ENCODE measurements at places on chromosomes 4 and X.

- DNase-seq, result no peak
Measured at GRCh38 chr4:161604516-161605300, 559.1 kb downstream of the FSTL5 start.

DNA sequence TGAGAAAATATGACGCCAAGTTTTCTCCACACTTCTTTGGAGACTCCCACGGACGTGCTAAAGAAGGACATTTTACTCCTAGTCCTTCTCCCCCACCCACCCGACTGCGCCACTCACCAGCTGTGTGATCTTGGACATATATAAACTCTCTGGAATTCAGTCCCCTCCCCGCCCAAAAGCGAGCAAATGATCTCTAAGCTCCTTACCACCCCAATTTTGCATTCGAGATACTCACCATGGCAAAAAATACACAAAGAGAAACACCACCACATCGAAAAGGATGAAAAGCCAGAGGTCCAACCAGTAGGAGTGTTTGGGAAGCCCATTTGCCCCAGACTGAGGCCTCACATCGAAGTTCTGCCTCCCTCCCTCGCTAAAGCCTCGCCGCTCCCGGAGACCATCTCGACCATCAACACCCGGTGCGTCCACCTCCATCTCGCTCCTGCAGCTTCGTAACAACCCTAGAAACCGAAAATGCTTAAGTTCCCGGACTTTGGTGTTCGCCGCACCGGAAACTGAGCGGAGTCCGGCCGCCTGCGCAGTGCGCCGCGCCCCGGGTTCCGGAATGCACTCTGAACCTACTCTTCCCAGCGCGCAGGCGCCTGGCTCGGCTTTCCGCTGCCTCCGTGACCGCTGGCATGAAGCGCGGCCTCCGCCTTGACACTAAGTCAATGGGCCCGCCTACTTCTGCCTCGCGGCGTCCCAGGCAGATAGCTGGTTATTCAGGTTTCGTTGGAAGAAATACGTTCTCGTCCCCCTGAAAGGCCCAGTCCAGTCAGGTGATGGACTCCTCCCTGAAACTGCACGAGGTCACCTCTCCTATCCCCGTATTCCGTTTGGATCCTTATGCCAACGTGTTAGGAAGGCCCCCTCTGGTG lies 21.6 kb downstream of the FABP2 start:
- DNase-seq, result no peak

DNA sequence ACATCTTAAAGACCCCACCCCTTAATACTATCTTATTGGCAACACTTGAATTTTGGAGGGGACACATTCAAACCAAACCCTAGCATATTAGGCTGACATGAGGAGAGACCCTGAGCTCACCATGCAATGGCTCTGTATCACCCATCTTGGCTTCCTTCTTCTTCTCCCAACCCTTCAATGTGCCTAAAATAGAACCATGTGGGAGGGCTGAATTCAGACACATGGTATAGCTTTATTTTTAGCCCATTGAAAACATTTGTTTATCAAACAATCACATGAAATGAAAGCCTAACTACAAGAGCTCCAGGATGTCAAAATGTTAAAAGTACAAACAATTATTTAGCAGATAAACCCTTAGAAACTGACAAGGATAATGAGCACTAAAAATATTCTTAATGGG lies 81.6 kb downstream of the RASL11B start:
- no peak for DNase-seq

GRCh38 chrX:151938172-151938571 lies 25.5 kb downstream of the MAGEA4 start:
- no peak for DNase-seq

- no peak for DNase-seq
Measured at GRCh38 chr4:39655876-39656275, 17.2 kb upstream of the SMIM14 start.

GRCh38 chr4:185305979-185306442 lies 89.7 kb downstream of the LRP2BP start:
- no peak for DNase-seq

GRCh38 chr4:68494688-68495087 lies 47.4 kb downstream of the TMPRSS11E start:
- DNase-seq, result no peak

DNA sequence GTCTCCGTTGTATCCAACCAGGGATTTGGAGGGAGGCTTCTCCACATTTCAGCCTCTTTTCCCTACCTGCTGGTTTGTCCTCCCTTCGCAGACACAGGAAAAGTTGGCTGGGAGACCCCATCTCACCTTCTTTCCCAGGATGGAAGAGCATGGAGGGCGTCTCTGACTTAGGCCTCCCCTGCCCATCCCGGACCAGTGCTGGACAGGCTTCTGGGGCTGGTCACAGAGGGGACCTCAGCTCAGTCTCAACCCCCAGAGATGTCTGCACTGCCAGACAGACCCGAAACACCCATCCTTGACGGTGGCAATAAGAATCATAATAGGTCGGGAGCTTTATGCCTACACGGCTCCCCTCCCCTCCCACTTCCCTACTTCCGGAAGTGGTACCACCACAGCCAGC lies 1.6 kb downstream of the WFS1 start:
- no peak for DNase-seq

GRCh38 chrX:11480626-11481025 lies 185.1 kb downstream of the ARHGAP6 start:
- DNase-seq, result no peak

- no peak for DNase-seq
Measured at GRCh38 chr4:44675366-44675765, 2.9 kb upstream of the GUF1 start.

GRCh38 chr4:161172396-161173026 lies 991.3 kb downstream of the FSTL5 start:
- DNase-seq, result no peak

- DNase-seq, result no peak
Measured at GRCh38 chr4:108931926-108932325, 169.1 kb upstream of the ETNPPL start.

DNA sequence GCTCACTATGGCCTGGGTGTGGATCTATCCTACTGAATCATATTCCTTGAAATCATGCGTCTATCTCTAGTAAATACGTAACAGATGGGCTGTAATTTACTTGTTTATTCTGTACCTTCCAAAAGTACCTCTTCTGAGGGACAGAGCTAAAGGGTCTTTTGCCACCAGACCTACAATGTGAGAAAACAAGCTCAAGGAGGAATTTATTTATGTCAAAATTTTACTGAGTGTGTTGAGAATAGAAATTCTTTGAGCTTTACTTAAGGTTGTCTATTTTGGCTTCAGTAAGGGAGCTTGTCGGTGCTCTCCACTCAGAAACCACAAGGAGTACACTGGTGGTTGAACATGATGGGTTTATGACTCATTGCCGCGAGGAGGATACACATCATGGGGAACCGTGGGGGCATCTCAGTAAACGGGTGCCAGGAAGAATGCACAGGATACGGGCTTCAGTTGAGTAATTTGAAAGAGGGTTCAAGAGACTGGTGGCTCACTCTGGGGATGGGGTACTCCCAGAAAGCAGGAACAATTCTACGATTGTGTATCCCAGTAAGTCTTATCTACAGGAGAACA lies 3.0 kb downstream of the ANK2 start:
- no peak for DNase-seq

- no peak for DNase-seq
Measured at GRCh38 chrX:130176354-130176776, 4.6 kb downstream of the RAB33A start.

DNA sequence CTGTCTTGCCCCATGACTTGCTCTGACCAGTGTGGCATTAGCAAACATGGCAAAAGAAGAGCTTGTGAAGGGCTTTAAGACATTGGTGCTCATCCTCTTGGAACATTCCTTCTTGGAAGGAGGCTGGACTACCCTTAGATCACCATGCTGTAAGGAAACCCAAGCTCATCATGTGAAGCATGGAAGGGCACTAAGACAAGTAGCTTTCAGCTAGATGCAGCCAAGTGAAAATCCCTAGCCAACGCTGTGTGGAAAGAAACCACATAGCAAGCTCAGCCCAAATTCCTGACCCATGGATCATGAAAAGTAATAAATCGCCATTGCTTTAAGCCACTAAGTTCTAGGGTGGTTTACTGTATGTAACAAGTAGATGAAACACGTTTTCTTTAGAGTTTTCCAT lies 12.4 kb upstream of the PACRGL start:
- DNase-seq, result no peak

- no peak for DNase-seq
Measured at GRCh38 chr4:38140643-38141203, 180.5 kb downstream of the PTTG2 start.

GRCh38 chr4:163042306-163042705 lies 124.4 kb downstream of the NAF1 start:
- DNase-seq, result no peak

- no peak for DNase-seq
Measured at GRCh38 chr4:87853108-87853507, 20.3 kb downstream of the MEPE start.

DNA sequence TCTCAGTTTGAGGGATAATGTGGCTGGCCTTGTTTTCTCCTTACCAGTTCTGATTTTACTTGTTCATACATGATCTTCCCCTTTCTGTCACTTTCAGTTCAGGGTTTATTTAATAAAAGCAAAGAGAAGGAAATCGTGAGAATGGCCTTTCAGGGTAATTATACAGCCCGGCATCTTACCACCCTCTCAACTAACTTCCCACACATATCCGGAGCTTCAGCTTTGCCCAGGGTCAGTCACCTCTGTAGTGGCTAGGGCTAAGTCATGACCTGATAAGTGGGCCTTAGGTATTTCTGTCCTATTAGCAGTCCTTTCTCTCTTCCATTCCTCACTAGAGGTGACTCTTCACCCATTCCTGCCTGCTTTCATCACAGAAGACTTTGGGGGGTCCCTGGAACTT lies 15.8 kb downstream of the TRPC5 start:
- DNase-seq, result no peak

- no peak for DNase-seq
Measured at GRCh38 chr4:148030193-148030873, 298.4 kb downstream of the ARHGAP10 start.

GRCh38 chr4:81690871-81691270 lies 219.2 kb upstream of the RASGEF1B start:
- DNase-seq, result peak; percentile 1

GRCh38 chrX:633043-633984 lies 2.7 kb downstream of the SHOX start:
- no peak for DNase-seq

GRCh38 chr4:152106113-152106763 lies 345.4 kb upstream of the GATB start:
- DNase-seq, result no peak

- DNase-seq, result no peak
Measured at GRCh38 chr4:148064451-148064850, 332.6 kb downstream of the ARHGAP10 start.

DNA sequence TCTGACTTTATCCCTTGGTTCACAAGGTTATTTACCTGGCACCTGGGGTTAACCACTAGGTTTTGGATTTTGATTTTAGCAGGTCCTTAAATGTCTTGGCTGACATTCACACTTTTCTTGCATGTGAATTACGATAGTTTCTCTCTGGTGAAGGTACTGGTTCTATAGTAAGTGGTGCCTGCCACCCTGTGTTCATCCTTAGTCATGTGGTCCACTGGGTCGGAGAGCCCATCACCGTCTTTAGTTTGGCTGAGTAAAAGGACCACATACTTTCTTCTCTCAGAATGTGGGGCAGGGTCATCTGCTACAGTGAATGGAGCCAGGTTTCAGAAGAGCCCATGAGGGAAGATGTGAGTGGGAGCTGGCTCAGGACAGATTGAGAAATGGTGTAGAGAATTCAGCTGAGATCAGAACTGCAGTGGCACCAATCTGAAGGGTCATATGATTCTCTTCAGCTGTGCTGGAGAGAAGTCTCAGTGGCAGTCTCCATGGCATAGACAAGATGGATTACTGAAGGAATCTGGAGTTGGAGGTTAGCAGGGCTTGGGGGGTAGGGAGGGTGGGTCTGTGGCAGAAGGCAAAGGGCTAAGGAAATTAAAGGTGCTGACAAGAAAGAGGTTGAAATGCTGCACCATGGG lies 310.4 kb downstream of the GPAT3 start:
- DNase-seq, result no peak

DNA sequence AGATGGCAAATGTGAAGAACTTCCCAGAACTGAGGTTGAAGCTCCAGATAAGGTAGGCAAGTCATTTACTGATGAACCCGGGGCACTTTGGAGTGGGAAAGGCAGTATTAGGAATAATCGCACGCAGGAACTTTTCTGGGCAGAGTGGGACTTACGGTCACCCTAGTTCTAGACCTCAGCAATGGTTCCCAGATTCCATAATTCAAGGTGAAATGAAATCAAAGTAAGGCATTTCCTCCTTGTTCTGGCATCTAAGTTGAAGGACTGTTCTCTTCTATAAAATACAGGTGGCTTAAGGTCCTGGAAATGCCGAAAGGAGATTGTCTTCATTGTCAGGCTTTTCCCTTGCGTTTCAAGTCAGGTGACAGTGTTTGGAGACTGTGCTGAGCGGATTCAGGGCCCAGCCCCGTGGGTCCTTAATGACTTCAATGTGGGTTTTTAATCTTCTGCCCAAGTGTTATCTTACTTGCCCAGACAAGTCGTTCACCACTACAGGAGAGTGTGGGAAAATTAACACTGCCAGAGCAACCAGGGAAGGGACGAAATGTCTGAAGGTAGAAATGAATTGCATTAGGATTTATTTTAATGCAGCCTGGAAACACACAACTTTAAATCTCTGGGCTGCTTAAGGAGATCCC lies 52.1 kb upstream of the STOX2 start:
- DNase-seq, result no peak

DNA sequence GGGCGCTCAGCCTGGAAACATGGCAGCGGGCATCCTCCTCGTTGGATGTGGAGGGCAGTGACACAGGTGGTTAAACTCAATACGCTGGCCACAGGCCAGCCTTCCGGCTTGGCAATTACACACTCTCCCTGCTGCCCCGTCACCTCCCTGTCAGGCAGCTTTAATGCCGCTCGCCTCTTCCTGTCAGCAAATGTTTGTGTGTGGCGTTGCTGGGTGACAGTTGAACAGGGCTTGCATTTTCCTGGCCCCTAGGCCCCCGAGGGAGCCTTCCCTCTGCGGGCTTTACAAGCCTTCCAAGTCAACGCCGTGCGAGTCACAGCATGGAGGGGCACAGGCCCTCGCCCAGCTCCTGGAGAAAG lies 620.0 kb downstream of the BCOR start:
- DNase-seq, result no peak

DNA sequence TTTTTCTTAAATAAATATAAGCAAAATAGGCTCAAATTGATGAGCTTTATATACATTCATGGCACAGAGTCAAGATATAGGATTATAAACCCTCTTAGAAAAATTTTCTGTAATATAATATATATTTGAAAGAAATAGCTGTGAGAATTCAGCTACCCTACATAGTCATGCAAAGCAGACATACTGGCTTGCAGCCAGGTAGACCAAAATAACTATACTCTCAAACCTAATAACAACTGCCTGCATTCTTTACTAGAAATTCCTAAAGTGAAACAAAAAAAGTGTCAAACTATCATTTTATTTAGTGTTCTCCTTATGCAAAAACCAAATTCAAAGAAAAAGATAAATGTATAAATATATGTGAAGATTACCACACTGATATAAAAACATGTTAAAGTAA lies 1390.2 kb downstream of the C4orf33 start:
- no peak for DNase-seq

- no peak for DNase-seq
Measured at GRCh38 chr4:95798003-95798402, 41.9 kb upstream of the PDHA2 start.

Data from activated gamma-delta T cell (primary cell).